ENCODE measurements at places on chromosomes 13 and 19.
A peak's percentile ranks its signal among the peaks of the same experiment; 100 is the strongest.

- no peak for DNase-seq
Measured at GRCh38 chr13:41416276-41416675, 41.1 kb upstream of the RGCC start.

DNA sequence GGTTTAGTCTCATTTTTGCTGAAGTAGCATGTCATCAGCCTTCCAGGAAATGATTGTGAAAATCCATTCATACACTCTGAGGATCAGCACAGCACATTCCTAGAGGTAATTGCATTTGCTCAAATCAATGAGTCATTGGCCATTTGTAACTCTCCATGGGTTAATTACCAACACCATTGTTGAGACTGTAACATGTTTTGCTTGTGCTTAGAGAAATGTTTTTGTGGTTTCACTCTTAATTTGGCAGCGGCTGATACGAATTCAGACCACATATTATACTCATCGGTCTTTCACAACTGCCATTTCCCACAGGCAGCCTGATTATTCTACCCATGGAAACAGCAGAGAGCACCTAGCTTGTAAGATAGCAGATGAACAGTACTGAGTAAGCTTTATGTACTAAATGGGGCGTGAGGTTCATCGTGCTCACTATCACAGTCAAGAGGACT lies 110.3 kb downstream of the NHLRC3 start:
- peak; percentile 68 for DNase-seq

DNA sequence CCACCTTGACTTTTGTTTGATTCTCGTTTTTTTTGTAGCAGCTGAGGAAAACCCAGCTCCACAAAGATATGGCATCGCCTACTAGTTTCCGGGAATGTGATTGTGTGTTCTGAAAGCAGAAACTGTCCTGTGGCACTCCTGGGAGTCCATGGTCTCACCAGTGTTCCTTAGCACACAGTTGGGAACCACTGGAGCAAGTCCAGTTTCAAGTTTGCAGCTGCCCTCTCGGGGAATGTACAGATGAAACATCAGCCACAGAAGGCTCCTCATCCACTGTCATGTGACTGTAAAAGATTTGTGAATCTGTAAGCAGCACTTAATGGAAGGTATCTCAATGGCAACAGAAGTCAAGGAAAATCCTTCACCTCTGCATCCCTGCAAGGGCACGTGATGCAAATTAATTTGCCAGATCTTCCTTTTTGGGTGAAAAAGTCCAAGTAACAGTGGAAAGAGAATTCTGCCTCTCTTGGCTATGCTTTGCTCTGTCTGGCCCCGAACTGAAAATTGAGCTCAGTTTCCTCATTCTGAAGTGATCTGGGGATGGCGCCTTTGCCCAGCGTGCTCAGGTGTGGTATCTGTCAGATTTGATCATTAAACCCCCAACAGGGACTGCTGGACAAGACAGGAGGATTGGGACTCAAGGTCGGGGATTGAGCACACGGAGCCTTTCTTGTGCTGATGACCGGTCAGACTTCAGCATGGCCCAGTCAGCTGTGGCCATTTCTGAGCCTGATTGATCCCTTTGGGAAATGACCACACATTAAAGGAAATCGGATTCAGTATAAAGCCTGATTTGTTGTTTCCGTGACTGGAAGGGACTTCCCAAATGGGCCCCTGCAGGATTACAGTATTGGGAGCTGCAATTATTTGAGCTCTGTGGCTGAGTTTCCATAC lies 58.8 kb downstream of the ING1 start:
- no peak for DNase-seq

- DNase-seq, result no peak
Measured at GRCh38 chr19:28948026-28948425, 264.9 kb downstream of the UQCRFS1 start.

DNA sequence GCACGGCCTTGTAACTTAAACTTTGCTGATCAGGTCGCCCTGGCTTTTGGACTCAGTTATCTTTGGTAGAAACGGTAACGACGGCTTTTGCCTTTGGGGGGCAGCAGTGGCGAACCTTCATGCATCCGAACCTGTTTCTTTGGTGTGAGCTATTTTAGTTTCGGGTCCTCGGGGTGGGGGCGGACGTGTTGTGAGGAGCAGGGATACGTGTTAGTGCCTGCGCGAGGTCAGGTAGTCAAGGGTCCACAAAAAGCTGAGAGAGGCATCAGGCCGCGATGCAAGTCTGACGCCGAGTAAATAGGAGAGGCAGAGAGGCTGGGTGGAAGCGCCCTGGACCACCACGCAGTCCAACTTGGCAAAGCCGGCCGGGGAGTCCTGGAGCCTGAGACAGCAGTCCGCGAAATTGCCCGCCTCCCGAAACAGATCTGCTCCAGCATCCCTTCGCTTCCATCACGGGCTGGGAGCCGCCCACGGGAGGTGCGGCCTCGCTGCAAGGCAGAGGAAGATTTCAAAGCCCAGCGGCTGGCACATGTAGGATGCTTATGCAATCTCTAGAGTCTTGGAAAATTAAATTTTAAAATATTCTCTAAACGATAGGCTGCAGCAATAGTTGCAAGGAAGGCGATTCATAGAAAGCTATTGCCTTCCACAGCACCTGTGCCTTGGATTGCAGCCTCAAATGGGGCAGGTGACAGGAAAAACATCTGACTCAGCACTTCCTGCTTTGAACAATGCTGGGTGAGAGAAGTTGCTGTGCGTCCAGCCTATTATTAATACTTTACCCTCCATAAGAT lies 4.6 kb upstream of the TPP2 start:
- DNase-seq, result peak; percentile 32

- no peak for DNase-seq
Measured at GRCh38 chr13:101925731-101926130, 473.3 kb downstream of the ITGBL1 start.

DNA sequence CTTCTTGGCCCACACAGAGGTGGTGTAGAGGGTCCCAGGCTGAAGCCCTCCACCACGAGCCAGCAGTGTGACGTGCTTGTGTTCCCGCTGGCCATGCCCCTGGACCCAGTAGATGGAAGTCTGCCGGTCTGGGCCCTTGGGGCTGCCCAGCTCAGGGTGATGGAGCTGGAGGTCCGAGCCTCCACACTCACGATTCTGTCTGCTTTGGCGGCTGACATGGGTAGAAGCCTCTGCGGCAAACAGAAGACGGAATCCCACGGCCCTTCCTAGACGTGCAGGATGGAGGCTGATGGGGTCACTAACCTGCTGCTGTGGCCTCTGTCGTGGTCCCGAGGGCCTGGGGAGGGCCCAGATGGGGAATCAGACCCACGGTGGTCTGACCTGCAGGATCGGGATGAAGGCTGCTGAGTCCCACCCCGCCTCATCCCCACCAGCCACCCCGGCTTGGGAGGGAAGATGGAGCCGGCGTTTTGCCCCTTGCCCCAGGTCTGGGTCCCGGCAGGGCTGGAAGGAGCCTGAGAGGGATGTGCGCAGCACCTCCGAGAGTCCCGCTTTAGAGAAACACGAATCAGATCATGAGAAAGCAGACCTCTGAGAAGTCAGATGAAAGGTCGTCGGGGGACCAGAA lies 4.4 kb downstream of the TMEM86B start:
- DNase-seq, result no peak

GRCh38 chr13:33730147-33730546 lies 87.8 kb upstream of the RFC3 start:
- no peak for DNase-seq

DNA sequence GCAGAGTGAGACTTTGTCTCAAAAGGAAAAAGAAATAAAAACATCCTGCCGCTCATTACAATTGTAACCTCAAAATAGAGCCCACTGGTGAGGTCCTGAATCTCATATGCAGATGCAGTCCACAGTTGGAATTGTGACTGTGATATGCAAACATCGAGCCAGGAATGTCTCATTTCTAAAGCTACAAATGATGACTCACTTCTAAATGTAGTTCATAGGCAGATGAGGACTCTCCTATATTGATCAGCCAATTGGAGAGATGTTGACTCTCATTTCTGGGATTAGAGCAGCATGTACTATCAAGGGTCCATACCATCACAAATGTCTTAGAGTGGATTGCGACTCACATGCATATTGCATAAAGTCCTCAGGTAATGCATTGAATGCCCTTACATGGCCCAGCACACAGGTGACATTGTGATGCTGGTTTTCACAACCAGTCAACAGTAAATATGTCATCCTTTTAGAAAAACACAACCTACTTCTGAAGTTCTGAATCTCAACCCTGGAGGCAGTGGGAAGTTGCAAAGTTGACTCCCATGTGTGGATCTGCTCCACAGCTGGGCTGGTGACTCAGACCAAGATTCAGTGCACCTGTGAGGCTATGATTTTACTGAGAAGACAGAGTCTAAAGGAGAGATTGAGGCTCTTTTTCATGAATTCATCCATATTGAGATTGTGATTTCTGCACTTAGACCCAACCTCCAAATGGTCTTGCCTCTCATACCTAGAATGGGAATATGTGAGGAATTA lies 16.9 kb upstream of the ZNF254 start:
- DNase-seq, result no peak

DNA sequence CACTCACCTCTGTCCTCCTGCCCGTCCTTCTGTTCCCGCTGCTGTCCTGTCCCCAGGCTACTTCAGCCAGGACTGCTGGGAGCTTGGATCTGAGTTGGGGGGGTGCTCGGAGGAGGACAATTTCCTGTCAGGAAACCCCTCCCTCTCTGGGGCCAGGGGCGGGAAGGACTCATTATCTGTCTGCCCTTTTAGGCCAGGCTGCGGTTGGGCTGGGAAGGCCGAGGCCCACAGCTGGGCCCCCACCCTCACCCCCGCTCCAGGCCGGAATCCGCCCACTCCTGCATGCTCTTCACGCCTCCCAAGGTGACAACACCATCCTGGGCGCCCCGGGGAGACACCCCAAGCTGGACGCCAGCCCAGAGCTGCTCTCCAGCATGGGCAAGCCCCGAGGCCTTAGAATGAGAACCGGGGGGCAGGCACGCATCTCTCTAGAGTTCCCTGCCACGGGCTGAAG lies at the start of gene EXOC3L2:
Gene EXOC3L2, minus strand, starts transcription at position 74 of the 454 bp plus-strand sequence. CDS start 6,362 bp downstream, outside the sequence.
- DNase-seq, result no peak

GRCh38 chr19:45883881-45884681 lies 1.9 kb downstream of the IRF2BP1 start:
- no peak for DNase-seq

- DNase-seq, result no peak
Measured at GRCh38 chr19:14440049-14440448, 6.9 kb downstream of the PKN1 start.

- no peak for DNase-seq
Measured at GRCh38 chr13:113105032-113105920, at the start of gene F7. Gene F7, plus strand, starts transcription at chr13:113105791. Its CDS starts 51 bp downstream, at chr13:113105842.

- DNase-seq, result no peak
Measured at GRCh38 chr13:61255040-61255796, 160.4 kb downstream of the PCDH20 start.

DNA sequence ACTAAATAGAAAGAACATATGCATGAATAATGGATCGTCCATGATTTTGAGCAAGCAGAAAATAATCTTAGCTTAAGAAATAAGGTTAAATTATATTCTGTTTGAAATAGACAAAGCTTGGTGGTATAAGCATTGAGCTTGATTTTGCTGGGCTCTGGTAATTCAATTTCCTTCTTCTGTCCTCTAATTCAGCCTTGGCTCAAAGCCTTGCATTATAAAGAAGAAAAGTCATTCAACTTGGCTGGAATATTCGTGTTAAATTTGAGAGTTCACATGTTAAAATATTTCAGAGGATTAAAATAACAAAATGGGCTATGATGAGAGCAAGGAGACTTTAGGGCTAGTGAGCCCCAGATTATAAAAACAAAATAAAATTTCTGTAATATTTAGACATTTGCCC lies 415.4 kb upstream of the PCDH20 start:
- no peak for DNase-seq

- DNase-seq, result no peak
Measured at GRCh38 chr19:44002212-44002565, 568 bp upstream of the ZNF230 start.

DNA sequence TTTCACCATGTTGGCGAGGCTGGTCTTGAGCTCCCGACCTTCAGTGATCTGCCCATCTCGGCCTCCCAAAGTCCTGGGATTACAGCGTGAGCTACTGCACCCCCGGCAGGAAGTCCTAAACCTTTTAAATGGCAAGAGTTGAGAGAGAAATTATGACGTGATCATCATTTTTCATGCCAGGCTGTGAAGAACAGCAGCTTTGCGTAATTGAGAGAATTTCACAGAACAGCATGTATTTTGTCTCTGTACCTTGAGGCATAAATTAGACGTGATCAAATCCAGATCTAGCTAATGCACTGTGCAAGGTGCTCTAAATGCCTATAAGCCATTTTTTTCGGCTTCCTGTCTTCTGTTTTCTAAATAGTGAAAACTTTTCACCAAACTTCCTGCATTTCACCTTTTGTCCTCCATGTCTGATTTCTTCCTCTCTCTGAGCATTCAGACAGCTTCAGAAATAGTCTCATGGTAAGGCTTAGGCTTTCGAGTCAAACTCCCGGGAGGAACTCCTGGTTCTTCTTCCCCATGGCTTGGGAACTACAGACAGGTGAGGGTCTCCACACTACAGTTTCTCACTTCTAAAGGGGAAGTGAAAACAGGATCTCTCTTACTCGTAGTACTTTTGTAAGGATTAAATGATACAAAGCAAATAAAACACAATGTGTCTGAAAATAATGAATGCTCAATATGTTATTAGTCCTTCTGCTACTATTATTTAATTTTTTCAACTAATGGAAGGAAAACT lies 51.0 kb downstream of the WDFY2 start:
- no peak for DNase-seq

GRCh38 chr13:41354416-41354815 lies 43.3 kb downstream of the NAA16 start:
- DNase-seq, result no peak

GRCh38 chr19:2140138-2140569 lies 11.2 kb downstream of the AP3D1 start:
- DNase-seq, result no peak

GRCh38 chr19:55358943-55359908 lies 3.8 kb downstream of the GARIN5B start:
- no peak for DNase-seq

Measured in fibroblast of skin of left biceps (primary cell).